ENCODE measurements at places on chromosomes 5 and 9.

DNA sequence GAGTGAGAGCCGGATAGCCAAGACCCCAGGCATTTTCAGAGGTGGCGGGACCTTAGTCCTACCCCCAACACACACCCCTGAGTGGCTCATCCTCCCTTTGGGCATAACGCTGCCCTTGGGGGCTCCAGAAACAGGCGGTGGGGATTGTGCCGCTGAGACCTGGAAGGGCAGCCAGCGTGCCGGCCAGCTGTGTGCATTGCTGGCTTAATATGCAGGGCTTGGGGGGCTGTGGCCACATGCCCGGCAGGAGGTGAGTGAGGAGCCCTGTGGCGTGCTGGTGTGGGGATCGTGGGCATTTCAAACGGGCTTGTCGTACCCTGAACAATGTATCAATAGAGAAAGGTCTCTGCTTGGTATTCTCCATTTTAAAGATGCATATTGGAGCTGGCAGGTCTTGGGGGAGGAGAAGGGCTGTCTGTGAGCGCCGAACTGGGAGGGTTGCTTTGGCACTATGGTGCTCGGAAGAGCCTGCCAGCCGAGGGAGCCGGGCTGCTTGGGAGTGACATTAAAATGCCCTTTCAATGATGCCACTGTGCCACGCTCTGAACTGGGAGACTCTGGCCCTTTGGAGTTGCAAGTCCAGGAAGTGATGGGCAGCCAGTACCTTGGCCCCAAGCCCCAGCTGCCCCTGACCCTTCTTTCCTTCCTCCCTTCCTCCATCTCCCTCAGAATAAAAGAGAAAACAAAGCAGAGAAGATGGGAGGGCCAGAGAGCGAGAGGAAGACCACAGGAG lies 11.2 kb upstream of the OLFM1 start:
- DNase-seq: no peak

GRCh38 chr5:32223972-32224609 lies 50.0 kb upstream of the GOLPH3 start:
- no peak for DNase-seq

DNA sequence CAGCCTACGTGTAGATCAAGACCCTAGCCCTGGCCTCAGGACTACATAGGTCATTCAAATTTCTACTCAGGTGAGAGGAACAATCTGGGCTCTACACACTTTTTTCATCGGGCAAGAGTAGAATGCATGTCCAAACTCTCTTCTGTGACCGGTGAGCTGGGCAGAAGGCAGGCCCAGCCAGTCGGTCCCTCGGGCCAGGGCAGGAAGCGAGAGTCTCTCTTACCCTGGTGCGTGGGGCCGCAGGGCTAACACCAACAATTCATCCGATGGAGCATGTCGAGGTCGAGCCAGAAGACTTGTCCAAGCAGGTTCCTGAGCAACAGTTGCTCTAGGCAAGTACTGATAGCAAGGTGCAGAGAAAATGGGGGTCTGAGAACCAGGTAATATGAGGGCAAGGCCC lies 88.5 kb downstream of the KLHL3 start:
- DNase-seq: no peak

DNA sequence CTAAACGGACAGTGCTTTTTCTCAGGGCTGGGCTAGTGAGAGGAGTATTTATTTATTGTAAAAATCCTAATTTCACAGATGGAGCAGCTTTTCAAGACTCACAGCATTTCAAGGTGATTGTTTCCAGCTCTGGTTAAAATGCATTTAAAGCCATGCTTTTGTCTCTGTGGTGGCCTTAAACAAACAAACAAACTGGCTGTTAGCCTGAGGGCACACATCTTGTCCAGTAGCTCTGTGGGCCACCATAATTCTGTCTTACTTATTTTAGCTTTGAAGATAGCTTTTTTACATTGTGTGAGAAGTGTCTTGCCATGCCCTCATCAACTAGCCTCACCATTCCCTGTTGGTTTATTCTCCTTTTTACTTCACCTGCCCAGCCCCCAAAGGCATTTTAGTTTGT lies 218.2 kb downstream of the PSAT1 start:
- no peak for DNase-seq

DNA sequence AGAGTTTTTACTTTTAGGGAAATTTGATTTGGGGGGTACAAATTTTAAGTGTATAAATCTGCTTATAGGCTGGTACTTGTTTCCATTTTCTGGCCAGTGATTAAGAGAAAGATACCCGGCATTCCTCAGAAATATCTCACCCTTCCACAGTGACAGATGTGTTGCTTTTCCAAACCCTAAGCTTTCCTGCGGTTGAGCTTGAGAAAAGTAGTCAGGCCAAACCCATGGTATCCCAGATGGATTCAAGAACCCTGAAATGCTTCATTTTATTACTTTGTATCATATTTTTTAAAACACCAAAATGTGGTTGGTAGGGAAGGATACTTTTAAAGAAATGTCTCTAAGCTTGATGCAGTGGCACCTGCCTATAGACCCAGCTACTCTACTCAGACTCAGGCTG lies 23.5 kb downstream of the SPTAN1 start:
- DNase-seq: no peak

GRCh38 chr9:91197232-91198181 lies 164.2 kb downstream of the AUH start:
- peak; percentile 76 for DNase-seq

DNA sequence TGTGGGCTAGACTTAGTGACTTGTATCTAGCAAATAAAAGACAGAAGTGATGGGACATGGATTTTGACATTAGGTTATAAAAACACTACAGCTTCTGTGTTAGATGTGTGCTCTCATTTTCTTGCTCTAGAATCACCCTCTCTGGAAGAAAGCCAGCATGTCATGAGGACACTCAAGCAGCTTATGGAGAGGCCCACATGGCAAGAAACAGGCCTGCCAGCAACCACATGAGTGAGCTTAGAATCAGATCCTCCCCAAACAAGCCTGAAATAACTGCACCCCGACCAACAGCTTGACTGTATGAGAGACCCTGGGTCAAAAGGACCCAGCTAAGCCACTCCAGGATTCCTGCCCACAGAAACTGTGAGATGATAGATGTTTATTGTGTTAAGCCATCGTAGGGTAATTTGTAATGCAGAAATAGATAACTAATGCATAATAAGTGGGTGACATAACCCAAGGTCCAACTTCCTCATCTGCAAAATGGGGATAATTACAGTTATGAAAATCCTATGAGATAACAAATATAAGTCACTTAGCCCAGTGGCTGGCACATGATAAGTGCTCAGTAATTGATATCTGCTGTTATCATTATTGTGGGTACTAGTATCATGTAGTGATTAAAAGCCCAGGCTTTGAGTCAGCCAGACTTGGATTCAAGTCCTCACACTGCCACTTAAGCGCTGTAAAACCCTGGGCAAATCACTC lies 86.5 kb downstream of the KLHL3 start:
- no peak for DNase-seq

DNA sequence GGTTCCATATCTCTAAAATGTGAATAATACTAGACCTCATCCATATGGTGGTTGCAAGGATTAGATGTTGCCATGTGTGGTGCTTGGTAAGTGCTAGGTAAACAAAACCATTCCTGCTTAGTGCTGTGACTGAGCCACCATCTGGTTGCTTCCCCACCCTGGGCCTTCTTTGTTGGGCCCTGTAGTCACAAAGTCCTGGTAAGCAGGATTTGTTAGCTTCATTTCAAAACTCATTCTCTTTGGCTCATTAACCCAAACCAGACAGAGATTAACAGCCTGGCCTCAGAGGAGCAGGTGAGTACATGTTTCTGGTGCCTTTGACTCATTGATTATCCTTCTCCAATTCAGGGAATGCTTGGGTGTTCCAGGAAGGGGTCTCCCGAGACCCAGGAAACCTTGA lies 240.2 kb downstream of the ARHGAP26 start:
- no peak for DNase-seq

DNA sequence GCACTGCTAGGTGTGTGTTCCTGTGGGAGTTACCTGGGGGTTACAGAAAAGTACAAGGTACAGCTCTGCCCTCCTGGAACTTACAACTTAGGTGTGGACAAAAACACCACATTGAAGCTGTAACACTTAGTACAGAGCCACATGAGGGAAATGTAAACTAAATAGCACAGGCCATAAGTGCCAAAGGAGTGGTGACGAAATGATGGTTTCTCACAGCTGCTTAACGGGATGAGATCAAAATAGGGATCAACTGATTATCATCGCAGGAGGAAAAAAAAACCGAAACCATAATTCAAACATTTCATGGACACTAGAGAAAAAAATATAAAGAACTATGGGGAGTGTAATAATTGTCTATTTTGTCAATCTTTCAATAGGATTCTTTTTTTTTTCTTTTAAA lies 5.9 kb downstream of the LIX1 start:
- DNase-seq: no peak

- no peak for DNase-seq
Measured at GRCh38 chr9:81182431-81182830, 506.9 kb downstream of the TLE1 start.

DNA sequence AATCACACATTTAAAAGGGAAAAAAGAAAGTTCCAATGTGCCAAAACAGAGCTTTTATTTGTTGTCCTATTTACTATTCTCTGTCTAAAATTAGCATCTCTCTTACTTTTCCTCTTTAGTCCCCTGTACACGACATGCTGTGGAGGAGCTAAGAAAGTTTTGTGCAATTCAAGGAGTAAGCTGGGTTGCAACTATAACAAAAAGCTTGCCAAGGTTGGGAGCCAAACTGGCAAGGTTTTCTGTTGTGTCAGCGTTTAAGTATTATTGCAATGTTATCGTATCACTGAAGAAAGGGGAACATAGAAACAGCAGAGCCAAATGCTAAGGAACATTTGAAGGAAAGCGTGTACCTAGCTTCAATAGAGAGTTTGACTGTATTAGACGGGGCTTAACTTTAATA lies 680.8 kb downstream of the CETN3 start:
- DNase-seq: no peak

DNA sequence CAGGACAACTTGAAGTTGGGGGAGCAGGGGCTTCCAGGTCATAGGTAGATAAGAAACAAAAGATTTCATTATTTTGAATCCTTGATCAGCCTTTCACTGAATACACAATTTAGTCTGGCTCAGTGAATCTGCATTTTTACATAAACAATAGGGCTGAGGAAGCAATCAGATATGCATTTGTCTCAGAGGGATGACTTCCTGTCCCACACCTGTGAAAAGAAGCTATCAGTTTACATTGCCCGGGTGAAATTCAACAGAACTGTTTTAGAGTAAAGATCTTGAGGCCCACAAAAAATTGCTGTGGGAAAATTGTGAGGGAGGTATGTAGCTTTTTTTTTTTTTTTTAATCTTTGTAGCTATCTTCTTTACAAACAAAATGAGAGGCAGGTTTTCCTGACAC lies 38.3 kb downstream of the DNAJB5 start:
- no peak for DNase-seq

DNA sequence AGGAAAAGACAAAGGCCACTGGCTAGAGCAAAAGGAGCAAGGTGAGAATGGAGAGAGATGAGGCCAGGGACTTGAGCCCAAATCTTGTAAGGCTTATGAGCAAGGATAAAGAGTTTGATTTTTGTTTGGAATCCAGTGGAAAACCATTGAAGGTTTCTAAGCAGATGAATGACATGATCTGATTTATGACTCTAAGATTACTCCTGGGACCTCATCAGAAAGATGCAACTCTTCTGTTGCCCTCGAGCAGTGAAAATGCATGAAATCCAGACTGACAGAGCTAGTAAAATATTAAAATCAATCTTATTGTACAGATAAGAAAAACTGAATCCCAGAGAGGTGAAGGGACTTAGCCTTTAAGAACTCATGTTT lies 677 bp downstream of the MFAP3 start:
- no peak for DNase-seq

GRCh38 chr5:78211052-78211451 lies 83.4 kb downstream of the AP3B1 start:
- no peak for DNase-seq

DNA sequence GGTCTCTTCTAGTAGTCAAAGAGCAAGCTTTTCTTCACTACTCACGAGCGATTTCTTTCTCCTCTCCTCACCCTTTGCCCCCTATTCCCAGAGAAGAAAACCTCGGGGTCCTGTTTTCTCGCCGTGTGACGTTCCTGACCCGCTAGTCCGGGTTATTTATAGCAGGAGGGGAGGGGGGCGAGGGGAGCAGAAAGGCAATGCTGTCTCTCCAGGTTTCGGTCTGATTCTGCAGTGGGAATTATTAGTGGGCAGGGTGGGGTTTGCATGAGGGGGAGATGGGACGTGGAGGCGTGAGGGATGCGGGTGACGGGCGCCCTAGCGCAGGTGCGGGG lies 847 bp upstream of the GABRB2 start:
- no peak for DNase-seq

DNA sequence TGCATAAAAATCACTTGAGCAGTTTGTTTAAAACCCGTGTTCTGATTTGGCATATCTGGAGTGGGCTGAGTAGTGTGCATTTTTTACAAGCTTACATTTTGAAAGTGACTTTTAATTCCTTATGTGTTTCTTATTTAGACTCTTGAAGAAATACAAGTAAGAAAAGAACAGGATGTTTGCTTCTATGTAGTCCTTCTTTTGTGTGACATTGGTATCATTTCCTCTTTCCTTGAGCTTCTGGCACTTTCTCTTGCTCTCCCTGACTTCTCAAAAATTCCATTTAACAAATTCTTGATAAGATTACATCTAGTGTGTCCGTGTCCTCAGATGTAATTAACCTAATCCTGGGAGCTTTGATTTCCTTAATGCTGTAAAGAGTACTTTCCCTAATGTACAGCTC lies 12.5 kb downstream of the GARNL3 start:
- no peak for DNase-seq

DNA sequence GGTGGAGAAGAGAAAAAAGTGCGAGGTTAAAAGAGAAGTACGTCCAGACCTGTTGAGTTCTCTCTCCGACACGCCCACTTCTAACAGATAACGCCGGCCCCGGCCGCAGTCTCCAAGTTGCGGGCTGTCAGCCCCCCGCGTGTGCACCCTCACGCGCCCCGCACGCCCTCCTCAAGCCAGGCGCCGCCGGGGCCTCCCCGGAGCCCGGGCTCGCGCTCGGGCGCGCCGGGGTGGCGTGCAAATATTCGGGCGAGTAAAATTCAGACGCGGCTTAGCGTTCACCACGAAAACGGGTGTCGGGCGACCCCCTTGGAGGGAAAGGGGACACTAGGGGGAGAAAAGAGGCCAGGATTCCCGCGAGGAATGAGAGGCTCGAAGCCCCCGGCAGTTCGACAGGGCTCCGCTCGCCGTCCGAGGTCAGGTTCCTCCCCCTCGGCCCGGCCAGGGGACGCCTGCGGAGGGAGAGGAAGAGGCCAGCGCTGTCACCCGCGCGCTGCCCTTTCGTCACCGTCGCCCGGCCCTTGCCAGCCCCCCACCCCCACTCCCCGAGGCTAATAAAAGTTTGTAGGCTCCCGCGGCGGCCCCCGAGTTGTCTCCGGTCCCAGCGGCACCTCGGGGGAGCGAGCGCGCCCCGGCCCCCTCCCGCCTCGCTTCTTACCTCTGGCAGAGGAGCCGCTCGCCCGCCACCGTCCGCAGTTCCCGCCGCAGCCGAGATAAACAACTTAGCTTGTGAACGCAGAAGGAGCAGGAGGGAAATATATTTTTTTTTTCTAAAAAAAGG lies 743 bp downstream of the NR3C1 start:
- peak; percentile 56 for DNase-seq

All from CD4-positive, alpha-beta T cell treated with Interferon gamma for 1 hour (primary cell).